ENCODE measurements at places on chromosomes 12 and 14.

- DNase-seq: no peak
These were observed 687.6 kb downstream of the FLRT2 start for GRCh38 chr14:86217523-86217922.

DNA sequence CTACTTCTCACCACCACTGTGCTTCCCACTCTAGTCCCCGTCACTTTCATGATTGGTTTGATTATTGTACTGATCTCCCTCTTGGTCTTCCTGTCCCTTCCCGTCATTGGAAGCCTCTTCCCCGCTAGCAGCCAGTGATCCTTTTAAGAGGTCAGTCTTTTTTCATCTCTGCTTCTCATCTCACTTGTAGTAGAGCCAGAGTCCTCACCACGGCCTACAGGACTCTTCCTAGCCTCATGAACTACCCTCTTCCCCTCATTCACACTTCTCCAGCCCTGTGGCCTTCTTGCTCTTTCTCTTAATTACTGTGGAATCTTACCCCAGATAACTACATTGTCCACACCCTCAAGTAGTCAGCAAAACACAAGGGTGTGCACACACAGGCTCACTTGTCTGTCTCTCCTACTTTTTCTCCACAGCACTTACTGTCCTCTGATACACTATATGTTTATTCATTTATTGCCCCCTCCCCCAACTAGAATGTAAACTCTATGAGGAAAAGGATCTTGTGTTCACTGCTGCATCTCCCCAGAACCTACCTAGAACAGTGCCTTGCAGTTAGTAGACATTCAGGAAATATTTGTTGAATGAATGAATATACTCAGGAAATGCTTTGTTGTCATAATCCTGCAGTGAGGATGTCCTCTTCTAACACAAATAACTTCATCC, 66.3 kb downstream of the CKB start:
- DNase-seq: no peak

GRCh38 chr12:23083267-23083666, 458.3 kb downstream of the ETNK1 start:
- DNase-seq: no peak

DNA sequence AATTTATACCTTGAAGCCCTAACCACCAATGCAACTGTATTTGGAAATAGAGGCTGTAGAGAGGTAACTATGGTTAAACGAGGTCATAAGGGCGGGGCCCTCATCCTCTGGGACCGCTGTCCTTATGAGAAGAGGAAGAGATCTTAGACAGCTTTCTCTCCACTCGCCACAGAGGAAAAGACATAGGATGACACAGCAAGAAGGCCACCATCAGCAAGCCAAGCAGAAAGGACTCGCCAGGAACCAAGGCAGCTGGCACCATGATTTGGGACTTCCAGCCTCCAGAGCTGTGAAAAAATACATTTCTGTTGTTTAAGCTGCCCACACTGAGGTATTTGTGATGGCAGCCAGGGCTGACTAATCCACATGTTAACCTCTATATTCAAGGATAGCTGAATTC, 30.4 kb upstream of the BCAT1 start:
- DNase-seq: no peak

GRCh38 chr14:75335571-75335970, 56.9 kb downstream of the FOS start:
- DNase-seq: no peak

GRCh38 chr14:68268197-68268596, 448.6 kb downstream of the RAD51B start:
- DNase-seq: no peak

DNA sequence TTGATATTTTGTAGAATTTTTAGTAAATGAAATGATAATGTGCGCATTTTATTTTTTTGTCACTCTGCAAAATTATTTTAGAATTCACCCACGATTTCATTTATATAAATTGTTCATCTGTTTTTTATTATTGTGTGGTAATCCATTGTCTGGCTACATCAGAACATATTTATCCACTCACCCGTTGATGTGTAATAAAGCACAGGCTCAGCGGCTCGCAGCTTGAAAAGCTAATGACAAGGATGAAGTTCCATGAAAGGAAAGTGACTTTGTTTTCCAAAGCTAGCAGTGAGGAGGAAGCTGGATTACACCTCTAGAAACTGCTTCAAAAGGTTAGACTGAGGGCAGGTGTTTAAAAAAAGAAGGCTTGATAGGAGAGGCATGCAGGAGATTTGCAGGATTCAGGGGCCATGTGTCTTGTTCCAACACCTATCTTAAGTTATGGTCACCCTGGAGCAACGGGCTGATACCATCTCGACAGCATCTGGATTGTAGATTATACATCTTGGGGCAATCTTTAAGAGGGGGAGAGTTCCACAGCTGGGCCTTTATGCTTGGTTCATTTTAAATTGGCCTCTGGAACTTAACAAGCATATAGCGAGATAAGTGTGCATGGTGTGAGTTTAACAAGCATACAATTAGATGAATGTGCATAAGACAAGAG, 194.1 kb downstream of the TMTC3 start:
- no peak for DNase-seq

- no peak for DNase-seq
These were observed 555.6 kb downstream of the CCER1 start for GRCh38 chr12:90399357-90399756.

DNA sequence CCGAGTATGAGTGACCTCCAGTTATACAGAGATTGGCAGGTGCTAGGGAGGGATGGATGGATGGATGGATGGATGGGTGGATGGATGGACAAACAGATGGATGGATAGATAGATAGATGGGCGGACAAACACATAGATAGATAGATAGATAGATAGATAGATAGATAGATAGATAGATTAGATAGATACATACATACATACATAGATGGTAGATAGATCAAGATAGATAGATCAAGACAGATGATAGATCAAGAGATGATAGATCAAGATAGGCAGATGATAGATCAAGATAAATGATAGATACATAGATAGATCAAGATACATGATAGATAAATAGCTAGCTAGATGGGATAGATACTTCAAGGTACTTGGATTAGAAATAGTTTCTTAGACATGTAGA, 18.6 kb upstream of the RFLNA start:
- DNase-seq: no peak

DNA sequence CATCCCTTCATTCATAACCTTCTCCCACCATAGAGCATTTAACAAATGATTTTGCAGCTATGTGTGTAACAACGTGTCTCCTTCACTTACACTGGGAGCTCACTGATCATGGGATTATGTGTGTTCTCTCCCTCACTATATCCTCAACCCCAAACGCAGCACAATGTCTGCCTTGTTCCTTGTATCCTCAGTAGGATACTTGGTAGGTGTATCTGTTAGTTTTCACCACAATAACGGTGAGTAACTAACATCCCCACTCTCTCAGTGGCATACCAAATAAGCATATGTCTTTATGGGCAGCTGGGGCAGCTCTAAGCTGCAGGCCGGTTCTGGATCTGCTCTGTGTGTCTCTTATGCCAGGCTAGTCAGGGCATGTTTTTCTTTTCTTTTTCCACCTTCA, 166.7 kb upstream of the PWP1 start:
- no peak for DNase-seq

DNA sequence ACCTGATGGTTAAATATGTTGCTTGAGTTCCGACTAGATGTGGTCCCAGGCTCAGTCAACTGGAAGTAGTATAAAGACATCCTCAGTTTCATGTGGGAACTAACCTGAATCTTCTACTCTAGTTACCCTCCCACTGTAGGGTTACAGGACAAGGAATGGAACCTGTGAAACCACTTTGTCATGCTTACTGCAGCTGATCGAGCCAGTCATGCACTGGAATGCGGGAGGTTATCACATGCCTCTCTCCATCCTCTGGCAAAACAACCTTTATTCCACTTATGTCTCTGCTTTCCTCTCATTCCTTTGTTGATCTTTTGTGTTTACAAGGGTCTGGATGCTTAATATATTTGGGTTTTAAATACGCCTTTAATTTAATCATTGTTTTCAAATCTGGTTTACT, 111.9 kb upstream of the DDHD1 start:
- DNase-seq: no peak

DNA sequence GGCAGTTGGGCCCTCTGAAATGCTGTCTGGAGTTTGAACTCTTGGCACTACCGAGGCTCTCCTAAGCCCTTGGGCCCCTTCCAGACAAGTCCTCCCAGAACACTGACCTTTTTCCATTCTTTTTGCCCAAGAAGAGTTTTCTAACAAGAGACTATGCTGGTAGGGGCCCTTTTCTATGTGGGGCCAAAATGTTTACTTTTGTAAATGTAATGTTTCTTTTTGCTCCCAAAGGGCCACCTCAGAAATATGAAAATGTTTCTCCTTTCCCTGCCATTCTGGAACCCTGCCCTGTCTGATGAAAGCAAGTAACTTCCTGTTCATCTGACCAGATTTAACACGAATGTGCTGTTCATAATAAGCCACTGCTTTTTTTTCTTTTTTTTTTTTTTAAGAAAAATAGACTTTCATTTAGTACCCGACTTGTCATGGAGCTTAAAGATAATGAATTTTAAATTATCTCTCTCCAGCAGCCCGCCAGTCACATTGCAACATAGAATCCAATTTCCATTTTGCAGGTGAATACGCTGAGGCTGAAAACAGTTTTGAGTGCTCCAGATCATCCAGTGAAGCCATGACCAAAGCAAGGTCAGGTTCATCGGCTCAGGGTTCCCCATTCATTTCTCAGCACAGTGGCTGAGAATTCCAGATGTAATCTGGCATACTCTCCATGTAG, 169.9 kb downstream of the DPF3 start:
- DNase-seq: no peak

GRCh38 chr14:90578283-90578985, 181.6 kb downstream of the CALM1 start:
- DNase-seq: no peak

- no peak for DNase-seq
These were observed 43.5 kb downstream of the HECTD1 start for GRCh38 chr14:31164115-31164514.

- DNase-seq: no peak
These were observed 88.0 kb downstream of the EPS8 start for GRCh38 chr12:15701206-15701605.

GRCh38 chr14:106874350-106874749, 1348.0 kb downstream of the TMEM121 start:
- DNase-seq: no peak

GRCh38 chr12:97336900-97337751, 125.5 kb upstream of the RMST start:
- DNase-seq: no peak

DNA sequence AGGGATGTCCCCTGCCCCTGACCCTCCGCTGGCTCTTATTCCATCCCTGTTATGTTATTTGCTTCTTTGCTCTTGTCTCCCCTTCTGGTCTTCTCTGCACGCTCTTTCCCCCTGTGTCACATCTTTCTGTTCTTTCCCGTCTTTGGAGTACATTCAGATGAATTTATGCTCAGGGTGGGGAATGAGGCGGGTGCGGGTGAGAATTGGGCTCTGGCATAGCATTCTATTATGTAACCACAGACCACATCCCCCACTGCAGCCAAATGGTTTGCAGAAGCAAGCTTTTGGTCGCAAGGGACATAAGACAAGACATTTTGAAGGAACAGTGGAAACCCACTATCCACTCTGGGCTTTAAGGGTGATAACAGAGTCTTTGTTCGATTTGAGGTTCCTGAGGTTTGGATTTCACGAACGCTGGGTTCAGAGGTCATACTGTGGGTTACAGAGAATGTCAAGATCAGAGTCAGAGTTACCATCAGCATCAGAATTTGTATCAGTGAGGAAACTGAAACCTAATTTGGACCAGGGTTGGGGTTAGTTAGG, 3.8 kb downstream of the ENDOU start:
- DNase-seq: no peak

- peak; percentile 68 for DNase-seq
These were observed 918 bp downstream of the LIN7A start for GRCh38 chr12:80936642-80937390.

All from right lung (tissue), 10 donors.